ENCODE measurements at places on chromosomes 13 and 19. TPM values are rescaled to one million over a fixed set of nuclear protein-coding genes. Genes with fewer than 3 reads are reported as not detected.
A peak's percentile ranks its signal among the peaks of the same experiment; 100 is the strongest.

- DNase-seq = peak; percentile 62
These were observed 71.1 kb downstream of the CBY2 start for GRCh38 chr13:45773236-45773635.

DNA sequence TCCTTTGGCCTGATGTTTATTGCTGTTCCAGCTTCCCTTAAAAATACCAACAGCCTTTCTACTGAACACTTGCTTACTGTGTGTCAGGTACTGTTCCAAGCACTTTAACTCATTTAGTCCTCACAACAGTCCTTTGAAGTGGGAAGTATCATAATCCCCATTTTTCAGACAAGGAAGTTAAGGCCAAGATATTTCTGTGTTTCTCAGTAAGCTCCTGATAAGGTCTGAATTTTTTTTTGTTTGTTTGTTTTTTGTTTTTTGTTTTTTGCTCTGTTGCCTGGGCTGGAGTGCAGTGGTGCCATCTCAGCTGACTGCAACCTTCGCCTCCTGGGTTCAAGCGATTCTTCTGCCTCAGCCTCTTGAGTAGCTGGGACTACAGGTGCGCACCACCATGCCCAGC lies 7.5 kb downstream of the SNRPA start:
- no peak for DNase-seq

DNA sequence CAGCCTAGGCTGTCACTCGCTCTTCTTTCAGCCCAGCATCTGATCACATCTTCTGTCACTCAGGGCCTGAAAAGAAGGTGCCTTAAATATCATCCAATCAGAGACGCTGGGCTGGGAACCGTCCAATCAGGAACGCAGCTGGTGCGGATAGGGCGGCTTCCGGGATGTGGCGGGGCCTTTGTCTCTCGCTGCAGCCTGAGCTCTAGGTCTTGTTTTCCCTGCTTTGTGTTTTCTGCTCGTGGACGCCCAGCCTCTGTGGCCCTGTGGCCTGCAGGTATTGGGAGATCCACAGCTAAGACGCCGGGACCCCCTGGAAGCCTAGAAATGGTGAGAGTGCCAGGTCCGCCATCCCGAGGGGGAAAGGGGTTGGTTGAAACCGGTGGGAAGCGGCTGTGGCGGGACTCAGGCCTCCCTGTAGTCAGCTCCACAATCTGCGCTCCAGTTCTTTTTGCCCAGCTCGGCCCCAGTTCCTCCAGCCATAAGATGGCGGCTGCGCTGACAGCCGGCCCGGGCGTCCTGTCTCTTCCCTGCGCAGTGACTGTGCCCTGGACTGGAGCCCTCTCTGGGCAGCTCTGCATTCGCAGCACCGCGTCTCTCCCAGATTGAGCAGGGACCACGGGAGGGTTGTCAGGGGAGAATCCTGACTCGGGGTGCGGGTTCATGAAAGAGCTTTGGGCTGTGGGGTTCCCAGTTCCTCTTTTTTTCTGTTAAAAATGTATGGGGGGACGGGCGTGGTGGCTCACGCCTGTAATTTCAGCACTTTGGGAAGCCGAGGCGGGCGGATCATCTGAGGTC lies at the start of gene ZNF85:
Gene ZNF85 (plus strand): TSS at position 175 of the 795 bp plus-strand sequence. CDS start 150 bp downstream, at position 325.
- peak; percentile 87 for DNase-seq

- peak; percentile 36 for DNase-seq
These were observed 113.8 kb downstream of the IRS2 start for GRCh38 chr13:109672545-109672944.

GRCh38 chr19:18672044-18672451 lies 11.4 kb upstream of the CRTC1 start:
- DNase-seq = no peak

DNA sequence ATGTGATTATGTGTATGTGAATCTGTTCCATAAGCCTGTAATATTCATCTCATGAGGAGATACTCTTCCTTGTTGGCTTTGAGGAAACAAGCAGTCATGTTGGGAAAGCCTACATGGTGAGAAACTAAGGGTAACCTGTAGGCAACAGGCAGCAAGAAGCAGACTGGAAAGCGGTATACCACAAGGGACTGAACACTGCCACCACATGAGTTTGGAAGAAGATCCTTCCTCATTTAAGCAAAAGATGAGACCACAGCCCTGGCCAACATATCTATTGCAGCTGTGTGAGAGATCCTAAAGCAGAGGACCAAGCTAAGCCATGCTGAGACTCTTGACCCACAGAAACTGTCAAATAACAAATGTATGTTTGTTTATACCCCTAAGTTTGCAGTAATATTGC lies 134.8 kb downstream of the B3GLCT start:
- DNase-seq = no peak

DNA sequence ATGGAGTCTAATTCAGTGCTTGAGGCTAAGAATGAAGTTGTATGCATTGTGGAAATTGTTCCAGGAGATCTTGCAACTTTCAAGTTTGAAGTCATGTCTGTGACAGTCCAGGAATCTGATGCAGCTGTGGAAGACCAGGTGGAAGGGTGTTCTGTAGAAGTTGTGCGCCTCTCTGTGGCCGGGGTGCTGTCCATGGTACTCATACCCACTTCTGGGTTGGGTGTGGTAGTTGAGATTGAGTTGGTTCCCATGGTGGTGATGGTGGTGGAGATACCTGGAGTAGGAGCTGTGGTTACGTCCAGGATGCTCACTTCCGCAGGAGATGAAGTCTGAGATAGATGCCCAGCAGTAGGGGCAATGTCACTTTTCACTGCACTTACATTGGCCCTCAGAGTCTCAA lies 44.3 kb downstream of the MUC16 start:
- DNase-seq = no peak

- no peak for DNase-seq
These were observed 15.6 kb upstream of the DHRS12 start for GRCh38 chr13:51819544-51819943.

Gene SOHLH2
- total RNA-seq = not detected

DNA sequence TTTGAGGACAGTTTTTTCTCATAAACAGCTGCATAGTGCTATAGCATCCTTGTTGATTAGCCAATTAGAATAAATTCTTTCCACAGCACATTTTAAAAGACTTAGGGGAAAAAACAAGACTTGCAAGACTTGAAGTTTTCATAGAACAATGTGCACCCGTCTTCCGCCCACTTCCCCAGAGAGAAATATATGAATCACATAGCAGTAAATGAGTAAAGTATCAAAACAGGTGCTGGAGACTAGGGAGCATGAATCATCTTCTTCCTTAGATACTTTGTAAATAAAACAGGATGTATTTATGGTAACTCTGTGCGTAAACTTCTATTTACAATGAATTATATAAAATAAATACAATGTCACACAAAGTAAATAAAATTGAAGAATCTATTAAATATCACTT lies 75.1 kb downstream of the COL4A2 start:
- DNase-seq = peak; percentile 87

DNA sequence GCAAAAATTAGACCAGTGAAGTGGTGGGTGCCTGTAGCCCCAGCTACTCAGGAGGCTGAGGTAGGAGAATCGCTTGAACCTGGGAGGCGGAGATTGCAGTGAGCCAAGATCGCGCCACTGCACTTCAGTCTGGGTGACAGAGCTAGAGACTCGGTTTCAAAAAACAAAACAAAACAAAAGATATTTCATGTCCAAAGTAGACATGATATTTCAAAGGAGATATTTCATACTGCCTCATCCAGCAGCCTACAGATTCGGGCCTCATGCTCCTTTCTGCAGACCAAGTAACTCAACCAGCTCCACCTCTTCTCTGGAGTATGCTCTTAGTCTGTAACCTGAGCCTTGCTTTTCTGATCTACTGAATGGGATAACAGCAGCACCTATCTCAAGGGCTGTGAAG lies 15.0 kb downstream of the ZC3H4 start:
- DNase-seq = no peak

Gene NCCRP1
- total RNA-seq = not detected

DNA sequence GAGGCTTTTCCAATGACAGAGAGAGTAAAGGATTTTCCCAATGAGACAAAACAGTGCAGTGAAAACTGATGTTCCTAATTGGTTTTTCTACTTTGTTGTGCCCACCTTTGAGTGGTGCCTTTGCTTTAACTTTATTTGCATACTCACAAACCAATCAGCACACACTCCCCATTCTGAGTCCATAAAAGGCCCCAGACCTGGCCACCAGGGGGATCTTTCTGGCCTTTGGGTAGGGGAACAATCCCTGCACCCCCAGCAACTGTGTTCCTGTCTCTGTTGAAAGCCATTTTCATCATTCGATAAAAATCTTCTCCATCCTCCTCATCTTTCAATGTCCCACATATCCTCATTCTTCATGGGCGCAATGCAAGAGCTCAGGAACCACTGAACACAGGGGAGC lies 252.8 kb downstream of the B3GLCT start:
- no peak for DNase-seq

DNA sequence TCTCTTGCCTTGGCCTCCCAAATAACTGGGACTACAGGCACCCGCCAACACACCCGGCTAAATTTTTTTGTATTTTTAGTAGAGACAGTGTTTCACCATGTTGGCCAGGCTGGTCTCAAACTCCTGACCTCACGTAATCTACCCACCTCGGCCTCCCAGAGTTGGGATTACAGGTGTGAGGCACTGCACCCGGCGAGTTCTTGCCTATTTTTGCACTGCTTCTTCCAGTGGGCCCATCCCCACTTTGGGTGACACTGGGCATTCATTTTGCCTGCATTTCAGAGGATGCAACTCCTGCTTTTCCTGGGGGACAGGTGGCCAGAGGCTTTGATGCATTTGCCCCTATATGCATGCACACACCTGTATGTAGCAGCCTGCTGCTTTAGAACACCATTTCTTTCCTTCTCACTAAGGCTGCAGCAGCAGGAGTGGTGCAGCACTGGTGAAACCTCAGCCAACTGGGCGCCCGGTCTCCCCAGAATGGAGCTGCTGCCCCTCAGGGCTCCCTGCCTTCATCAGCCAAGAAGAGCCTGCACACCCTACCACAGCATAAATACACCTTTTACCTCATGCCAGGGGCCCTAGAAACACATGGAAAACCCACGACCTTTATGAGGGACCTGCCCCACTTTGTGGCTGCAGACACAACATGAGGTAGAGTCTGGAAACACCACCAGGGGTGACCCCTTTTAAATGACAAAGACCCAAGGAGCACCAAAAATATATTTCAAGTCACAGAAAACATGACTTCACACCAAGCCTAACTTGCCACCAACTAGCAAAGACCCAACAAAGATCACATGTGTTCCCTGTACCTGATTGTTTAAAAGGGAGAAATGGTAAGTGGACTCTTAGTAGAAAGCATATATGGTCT lies 36.8 kb upstream of the POP4 start:
- DNase-seq = no peak

GRCh38 chr13:112849500-112849899 lies 119.5 kb upstream of the MCF2L start:
- DNase-seq = peak; percentile 14

Gene ZNF486
- total RNA-seq = 4.7 TPM

GRCh38 chr13:98873377-98874028 lies 104.4 kb downstream of the DOCK9 start:
- no peak for DNase-seq

DNA sequence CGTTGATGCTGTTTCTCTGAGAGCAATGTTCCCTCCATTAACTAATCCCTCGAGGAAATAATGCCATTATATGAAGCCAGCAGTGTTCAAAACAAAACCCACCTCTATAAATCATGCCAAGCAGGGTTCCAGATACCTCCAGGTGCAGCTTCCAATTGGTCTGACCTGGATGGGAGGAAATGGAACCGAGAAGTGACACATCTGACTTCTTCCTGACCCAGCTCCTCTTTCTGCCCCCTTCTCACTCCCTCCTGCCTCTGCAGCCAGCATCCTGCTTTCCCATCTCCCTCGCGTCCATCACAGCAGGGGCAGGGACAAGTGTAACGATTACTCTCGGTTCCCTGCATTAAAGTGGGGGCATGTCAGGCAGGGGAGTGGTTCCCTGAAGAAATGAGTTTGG lies 37.5 kb downstream of the HSPH1 start:
- DNase-seq = no peak

Gene S1PR5
- 1.00 TPM for total RNA-seq

DNA sequence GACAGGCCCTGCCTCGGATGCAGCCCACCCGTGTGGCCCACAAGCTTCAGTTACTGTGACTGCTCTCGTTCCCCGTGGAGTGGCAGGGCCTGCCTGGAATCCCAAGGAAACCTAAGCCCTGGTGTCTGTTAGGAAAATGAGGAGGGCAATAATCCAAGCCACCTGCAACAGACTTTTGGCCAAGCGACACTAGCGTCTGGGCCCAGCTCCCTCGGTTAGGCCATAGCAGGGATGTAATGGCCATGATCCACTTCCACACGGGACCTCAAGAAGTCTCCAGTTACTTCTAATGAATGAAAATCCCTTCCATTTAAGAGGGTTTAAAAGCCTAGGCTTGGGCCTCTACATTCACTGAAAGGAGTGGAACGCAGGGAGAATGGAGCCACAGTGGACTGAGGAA lies 8.9 kb downstream of the ZC3H4 start:
- DNase-seq = no peak

GRCh38 chr19:15986701-15987100 lies 37.9 kb downstream of the OR10H4 start:
- no peak for DNase-seq

DNA sequence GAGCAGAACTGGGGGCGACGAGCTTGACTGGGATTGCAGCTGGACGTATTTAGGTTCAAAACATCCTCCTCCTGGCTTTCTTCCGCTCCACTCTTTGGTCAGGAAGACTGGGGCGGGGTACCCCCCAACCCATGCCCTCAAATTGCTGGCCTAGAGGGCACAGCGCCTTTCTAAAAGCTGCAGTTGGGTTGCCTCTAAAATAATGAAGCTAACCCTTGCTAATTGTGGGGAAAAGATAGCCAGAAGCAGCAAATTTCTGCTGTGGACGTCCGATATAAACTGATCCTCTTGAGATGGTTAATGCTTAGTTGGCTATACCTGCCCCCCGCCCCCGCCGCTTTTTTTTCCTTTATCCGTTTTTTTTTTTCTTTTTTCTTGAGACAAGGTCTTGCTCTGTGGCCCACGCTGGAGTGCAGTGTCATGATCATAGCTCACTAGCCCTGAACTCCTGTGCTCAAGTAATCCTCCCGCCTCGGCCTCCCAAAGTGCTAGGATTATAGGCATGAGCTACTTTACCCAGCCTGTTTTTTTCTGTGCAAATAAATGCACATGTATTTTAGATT lies 754 bp upstream of the CHERP start:
- DNase-seq = no peak

DNA sequence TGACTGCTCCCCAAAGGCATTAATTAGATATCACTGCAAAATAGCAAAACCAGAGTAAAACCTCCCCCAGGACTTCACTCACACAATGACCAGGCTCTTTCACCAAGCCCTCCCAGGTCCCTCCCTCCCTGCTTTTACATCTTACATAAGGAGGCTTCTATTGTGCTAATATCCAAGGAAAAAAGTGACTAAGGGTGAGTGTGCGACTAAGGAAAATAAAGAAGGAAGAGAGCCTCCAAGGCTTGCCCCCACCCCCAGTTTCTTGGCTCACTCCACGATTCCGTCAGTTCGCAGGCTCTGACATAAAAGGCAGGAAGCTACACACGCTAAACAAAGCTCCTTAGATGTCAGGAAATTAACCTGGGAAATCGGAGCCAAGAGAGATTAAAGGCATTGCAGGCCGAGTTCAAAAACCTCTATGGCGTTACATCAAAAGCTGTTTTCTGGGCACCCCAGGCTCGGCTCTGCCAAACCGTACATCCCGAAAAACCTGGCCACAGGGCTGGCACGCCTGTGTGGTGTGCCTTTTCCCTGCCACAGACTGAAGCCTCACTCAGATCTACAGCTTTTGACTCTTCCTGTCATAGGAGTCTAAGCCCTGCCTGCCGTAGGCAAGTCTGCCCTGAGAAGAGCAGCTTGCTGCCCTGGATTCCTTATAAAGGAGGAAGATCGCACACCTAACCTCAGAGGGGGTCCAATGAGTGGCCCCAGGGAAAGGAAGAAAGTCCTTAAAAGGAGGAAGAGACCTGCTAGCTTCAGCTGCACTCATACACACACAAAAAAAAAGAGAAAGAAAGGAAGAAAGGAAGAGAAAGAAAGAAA lies 67.0 kb upstream of the SERP2 start:
- peak; percentile 99 for DNase-seq

GRCh38 chr19:1725100-1726064 lies 27.9 kb upstream of the ONECUT3 start:
- no peak for DNase-seq
